ENCODE measurements at places on chromosomes 5 and 9.

DNA sequence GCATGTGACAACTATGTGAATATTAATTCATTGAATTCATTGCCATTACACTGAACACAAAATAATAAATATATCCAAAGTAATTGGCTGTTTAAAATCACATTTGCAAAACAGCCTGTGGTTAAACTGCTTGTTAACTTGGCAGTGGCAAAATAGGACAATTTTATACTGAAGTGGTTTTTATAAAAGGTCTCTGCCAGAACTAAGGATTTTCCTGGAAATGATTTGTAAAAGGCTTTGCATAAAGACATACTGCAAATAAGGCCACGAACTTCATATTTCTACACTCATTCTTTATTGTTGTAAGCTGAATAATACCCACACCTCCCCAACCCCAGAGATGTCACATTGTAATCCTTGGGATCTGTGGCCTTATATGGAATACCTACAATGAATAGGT, 370.3 kb upstream of the RGMB start:
- DNase-seq = no peak

GRCh38 chr5:60183881-60184280, 290.4 kb upstream of the PDE4D start:
- no peak for DNase-seq

DNA sequence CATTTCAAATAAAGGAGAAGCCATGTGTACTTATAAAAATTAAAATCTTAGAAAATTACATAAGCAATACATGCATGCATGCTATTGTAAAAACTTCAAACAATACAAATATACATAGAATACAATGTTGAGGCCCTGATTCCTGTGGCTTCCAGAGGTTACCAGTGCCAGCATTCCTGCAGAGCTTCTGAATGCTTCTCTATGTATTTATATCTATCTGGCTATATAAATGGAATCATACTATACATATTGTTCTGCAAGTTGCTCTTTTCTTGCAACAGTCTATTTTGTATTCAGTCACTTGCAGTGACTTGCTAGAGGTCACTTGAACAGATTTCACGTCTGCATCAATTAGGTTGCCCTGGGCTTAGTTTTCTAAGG, 3.2 kb upstream of the IL12B start:
- DNase-seq = no peak

- DNase-seq = no peak
Observed at GRCh38 chr5:123873846-123874245, 361.9 kb downstream of the CSNK1G3 start.

DNA sequence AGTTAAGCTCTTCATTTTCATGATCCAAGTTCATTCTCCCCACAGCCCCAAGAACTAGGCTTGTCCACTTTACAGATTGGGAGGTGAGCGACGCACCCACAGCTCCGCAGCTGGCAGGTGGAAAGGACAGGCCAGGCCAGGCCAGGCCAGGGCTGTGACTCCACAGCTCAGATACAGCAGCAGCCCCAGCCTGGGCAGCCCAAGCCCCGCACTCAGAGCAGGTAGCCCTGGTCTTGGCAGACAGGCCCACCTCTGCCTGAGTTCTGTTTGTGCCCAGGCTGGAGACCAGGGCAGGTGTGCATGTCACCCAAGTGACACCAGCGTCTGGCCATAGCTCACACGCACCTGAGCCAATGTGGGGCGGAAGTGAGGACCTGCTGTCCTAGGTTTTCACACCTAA, 124.7 kb downstream of the WNK2 start:
- DNase-seq = no peak
